ENCODE measurements at places on chromosomes 7 and 10. TPM values are rescaled to one million over a fixed set of nuclear protein-coding genes. Genes with fewer than 3 reads are reported as not detected.

Gene GLCCI1
- 9.0 TPM for total RNA-seq

Gene ANKRD61
- 0.16 TPM for total RNA-seq

Gene NEBL
- 1.2 TPM for total RNA-seq

- DNase-seq, result no peak
Measured at GRCh38 chr7:9324513-9324912, 891.1 kb downstream of the NXPH1 start.

DNA sequence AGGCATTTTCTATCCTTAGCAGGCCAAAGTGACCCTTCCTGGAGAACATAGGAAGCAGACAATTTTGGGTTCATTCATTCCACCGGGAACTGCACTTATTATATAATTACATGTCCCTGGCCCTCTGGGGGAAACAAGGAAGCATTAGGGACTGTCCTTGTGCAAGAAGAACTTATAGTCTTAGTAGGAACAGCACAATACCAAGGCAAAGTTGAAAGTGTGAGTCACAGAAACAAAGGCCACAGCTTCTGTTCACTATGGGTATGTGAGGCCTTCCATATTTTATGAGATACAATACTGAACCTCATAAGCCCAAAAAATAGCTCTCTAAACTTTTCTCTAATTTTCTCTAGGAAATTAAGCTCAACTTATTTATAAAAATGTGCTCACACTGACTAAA lies 18.4 kb upstream of the AKR1B10 start:
- no peak for DNase-seq

DNA sequence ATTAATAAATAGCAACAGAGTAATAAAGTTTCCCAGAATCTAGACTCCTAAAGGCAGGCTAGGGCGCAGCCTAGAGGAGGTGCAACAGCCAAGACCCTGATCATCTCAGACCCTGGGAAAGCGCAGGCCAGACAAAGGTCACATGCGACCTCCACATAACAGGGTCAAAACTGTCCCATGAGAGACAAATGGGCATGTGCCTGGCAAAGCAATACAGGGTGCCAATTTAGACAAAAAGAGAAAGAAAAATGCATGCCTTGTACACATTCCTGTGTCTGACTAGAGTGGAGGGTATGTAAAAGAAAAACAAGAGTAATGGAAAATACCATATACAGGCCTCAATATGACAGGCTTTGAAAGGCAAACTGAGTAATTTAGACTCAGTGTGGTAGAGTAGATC lies 22.2 kb downstream of the MPP7 start:
- no peak for DNase-seq

DNA sequence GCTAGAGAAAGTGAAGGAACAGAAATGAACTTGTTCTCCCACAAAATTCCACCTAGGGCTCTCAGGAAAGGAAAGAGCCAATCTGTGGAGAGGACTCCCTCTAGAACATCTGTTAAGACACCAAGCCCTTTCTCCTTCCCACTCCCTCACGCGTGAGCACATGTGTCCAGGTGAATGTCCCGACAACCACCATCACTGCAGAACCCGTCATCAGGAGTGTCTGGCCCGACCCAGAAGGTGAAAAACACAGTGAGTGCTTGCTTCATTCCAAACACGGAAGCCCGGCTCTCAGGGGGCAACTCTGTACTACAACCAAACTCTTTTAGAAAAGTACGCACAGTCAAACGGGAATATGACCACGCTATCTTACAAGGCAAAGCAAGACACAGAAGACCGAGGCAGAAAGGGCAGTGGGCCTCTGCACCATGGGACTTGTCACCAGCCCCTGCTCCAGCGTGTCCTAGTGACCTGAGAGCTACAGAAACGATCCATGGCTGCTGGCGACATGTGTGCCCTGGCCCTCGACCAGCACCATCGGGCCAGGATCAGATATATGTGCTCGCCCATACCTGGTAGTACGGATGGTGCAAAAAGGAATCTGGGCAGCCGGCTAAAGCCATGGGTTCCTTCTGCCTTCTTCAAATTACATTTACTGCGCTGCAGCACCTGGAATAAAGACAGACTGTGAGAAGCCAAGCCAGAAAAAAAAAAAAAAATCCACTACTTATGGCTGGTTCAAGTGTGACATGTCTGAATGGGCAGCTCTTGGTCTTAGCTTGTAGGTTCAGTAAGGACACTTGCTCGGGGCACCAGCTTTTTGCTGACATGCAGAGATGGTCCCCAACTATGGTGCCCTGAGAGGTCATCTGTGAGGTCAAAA lies 50.8 kb downstream of the GRB10 start:
- DNase-seq, result no peak

- DNase-seq, result no peak
Measured at GRCh38 chr7:135389971-135390370, 119.9 kb downstream of the CNOT4 start.

DNA sequence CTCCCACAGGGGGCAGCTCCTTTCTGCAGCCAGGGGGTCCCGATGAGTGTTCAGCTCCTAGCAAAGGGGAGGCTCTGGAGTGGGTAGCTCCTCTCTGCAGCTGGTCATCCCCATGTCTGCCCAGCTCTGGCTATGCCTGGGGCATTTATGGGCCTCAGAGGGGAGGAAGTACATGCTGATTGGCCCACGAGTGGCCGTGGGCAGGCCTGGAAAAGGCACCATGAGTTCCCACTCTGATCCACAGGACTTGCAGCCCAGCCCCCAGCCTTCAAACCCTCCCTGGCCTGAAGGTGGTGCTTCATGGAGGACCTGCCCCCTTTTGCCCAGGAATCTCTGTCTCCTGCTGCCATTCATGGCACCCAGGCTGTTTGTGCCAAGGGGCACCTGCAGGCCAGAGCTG lies 268.8 kb downstream of the DNAJB6 start:
- DNase-seq, result no peak
